ENCODE measurements at places on chromosomes 2 and 18.

GRCh38 chr18:23493654-23494053 is 9.7 kb upstream of the RMC1 start:
- no peak for DNase-seq

DNA sequence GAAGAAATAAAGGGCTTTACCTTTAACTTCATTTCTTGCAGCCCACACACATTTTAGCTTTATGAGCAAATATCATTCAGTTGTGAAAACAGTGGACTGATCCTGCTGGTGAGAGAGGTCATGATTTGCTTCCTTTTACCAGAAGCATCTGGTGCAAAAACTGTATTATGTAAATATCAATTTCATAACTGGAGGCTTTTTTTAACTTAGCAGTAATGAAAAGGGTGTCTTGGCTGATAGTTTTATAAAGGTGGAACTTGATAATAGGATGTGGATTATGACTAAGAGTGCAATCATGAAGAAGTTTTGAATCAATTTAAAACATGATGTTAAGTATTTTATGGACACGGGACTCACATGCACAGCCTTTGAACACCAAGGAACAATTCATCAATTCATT is 304.4 kb downstream of the GULP1 start:
- no peak for DNase-seq

GRCh38 chr2:238139196-238140039 is 950 bp downstream of the KLHL30 start:
- no peak for DNase-seq

- no peak for DNase-seq
Observed at GRCh38 chr18:27118973-27119372, 66.1 kb downstream of the CHST9 start.

GRCh38 chr2:227348324-227348723 is 23.3 kb downstream of the MFF start:
- no peak for DNase-seq

DNA sequence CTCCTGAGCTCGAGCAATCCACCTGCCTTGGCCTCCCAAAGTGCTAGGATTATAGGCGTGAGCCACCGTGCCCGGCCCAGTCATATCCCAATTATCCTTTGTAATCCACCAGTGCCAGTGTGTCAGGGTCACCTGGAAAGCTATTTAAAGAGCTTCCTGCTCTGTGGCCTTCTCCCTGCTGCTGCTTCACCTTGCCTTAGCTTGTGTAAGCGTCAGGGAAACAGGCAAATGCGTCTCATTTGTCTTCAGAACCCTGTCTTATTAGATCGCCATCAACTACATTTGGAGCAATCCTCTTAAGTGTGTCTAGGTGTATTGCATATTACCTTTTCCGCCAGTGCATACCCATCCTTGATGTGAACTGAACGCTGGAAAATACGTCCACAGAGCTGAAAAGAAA is 10.2 kb downstream of the KIF5C start:
- no peak for DNase-seq

DNA sequence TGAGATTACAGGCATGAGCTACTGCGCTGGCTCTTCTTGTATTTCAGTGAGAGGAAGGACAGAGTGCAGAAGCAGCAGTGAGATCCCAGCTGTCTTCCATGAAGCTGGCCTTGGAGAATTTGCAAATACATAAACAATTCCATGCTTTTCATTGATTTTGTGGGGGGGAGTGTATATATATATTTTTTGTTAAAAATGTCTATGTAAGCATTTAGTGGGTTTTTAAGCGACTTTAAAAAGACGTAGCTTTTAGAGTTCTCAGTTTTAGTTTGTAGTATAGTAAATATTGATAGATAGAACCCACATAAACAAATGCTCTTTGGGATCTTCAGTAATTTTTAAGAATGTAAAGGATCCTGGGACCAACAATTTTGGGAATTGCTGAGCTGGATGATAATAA is 6.3 kb downstream of the RBFA start:
- DNase-seq, result no peak

GRCh38 chr2:136116813-136117390 is 1.0 kb downstream of the CXCR4 start:
- DNase-seq, result no peak

DNA sequence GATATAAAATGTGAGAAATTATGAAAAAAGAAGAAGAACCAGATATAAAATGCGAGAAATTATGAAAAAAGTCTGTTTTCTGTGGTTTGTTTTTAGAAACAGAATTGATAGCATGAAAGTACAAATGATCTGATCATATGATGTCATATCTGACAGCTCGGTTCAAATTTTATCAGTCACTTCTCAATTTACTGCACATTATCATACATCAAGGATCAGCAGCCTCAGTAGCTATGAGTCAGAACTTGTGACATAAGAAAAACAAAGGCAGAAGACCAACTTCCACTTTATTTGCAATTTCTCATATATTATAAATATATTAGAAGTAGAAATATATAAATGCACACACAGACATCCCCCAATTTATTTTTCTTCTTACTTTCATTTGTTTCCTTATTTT is 634.0 kb downstream of the LRP1B start:
- no peak for DNase-seq

DNA sequence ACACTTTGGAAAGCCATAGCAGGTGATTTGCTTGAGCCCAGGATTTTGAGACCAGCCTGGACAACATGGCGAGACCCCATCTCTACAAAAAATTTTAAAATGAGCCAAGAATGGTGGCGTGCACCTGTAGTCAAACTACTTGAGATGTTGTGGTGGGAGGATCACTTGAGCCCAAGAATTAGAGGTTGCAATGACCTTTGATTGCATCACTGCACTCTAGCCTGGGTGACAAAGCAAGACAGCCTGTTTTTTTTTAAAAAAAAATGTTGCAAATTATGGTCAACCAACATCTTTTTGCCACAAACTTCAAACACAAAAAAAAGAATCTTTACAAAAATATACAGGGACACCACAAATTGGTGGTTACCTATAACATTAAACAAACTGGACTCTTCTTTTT is 40.3 kb downstream of the MEX3C start:
- no peak for DNase-seq

DNA sequence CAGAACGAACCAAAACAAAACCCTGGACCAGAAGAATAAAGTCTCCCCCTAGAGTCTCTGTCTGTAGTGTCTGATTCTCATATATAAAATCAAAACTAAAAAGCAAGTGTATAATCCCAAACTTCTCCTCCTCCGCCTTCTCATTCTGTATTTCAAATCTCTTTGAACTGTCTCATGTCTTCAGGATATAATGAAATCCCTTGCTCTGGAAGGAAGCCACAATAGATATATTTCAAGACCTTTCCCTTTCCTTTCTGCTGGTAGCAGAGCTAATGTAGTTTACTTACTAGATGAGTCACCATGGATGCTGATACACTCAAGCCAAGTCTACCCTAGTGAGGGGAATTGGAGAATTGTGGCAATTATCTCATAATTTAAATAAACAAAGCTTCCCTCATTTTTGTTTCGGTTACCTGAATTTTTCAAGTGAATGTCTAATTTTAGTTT is 33.5 kb upstream of the CCDC93 start:
- DNase-seq, result no peak

- DNase-seq, result no peak
Observed at GRCh38 chr2:121333231-121333630, 48.2 kb upstream of the TFCP2L1 start.

- DNase-seq, result no peak
Observed at GRCh38 chr2:215799194-215799593, 214.2 kb downstream of the MREG start.

GRCh38 chr2:240819858-240820606 is at the start of gene KIF1A:
Gene KIF1A (minus strand): TSS chr2:240820219. CDS start chr2:240797752, 22,467 bp downstream.
- DNase-seq, result no peak

Data from AG04450 (cell line).